ENCODE measurements at places on chromosomes 3 and 15.
A peak's percentile ranks its signal among the peaks of the same experiment; 100 is the strongest.

GRCh38 chr3:62737449-62737848 lies 137.8 kb downstream of the CADPS start:
- DNase-seq, result no peak

GRCh38 chr15:66039117-66039871 lies 170.0 kb downstream of the RAB11A start:
- no peak for DNase-seq

GRCh38 chr3:190826018-190826417 lies 36.5 kb downstream of the GMNC start:
- no peak for DNase-seq

- no peak for DNase-seq
Observed at GRCh38 chr3:147410526-147411237, 1.5 kb downstream of the ZIC1 start.

DNA sequence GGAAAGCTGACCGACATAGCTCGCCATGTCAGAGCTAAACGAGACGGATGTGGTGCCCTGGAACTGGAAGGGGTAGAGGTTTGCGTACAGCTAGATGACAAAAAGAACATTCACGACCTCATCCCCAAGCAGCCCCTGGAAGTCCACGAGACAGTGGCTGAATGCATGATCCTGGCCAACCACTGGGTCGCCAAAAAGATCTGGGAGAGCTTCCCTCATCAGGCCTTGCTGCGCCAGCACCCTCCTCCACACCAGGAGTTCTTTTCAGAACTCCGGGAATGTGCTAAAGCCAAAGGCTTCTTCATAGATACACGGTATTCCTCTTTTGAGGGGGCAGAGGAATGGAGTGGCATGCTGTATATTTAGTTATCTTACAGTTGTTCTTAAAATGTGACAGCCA lies 30.4 kb downstream of the TIPIN start:
- DNase-seq, result no peak

DNA sequence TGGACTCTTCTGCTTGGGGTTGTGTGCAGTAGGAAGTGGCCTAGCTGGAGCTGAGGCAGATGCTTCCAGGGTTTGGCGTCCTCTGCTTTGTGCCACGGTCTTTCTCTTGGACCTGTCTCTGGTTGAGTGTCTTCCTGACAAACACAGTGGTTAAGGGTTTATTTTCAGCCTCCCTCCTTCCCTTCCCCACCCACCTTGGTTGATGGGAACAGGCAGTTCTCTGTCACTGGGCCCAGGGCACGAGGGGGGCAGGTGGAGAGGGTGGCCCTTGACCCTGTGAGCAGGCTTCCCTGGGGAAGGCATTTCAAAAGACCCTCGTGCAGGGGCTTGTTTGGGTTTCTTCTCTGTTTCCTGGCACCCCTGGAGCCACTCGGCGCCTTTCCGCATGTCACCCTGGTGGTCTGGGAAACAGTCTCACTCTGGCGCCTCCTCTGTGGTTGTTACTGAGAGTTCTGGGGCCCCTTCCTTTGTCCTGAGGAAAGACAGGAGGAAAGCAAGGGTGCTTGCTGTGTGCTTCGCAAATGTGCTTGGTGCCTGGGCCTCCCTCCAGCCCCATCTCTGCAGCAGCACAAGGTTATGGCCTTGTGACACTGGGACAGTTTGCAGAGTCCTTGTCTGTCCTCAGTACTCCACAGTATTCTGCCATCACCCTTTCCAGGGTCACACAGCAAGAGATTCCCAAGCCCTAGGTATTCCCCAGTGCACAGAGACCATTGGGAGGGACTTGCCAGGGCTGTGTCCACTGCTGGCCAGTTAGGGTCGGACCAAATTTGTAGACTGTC lies 10.3 kb upstream of the STAB1 start:
- DNase-seq, result no peak

DNA sequence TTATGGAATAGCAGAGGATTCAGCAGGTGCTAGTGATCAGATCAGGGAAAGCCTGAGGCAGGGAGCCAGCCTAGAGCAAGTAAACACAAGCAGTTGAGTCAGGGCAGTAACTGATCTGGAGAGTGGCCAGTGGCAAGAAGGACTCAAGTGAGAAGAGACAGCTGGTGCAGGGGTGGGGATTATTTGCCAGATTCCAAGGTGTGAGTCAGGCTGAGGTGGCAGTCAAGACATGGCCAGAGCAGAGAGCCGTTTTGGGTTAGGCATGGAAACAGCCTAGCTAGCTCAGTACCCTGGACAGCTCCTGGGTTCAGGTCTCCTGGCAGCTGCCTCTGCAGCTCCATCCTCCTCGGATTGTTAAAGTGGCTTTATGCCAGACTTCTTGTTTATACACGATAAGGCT lies 281.9 kb upstream of the ONECUT1 start:
- DNase-seq, result peak; percentile 5

DNA sequence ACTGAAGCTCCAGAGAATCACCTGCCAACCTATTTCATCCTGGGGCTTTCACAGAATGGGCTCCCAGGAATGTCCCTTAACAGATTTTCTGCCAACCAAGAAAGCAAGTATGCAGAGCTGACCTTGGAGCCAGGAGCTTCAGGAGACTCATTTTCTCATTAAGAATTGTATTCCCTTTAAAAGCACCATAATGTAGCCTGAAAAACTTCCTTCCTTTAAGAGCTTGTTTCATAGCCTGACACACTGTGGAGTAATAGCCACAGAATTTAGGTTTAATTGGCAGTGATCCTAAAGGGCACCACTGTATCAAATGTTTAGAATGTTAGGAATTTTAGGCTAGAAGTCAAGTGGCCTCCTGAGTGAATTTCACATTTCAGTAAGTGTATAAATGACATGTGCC lies 309.8 kb downstream of the GBE1 start:
- DNase-seq, result no peak

GRCh38 chr3:176794406-176794805 lies 402.9 kb downstream of the TBL1XR1 start:
- DNase-seq, result no peak

- no peak for DNase-seq
Observed at GRCh38 chr15:89820666-89821611, 6.3 kb upstream of the ANPEP start.

GRCh38 chr15:38040615-38041014 lies 106.2 kb downstream of the TMCO5A start:
- no peak for DNase-seq

DNA sequence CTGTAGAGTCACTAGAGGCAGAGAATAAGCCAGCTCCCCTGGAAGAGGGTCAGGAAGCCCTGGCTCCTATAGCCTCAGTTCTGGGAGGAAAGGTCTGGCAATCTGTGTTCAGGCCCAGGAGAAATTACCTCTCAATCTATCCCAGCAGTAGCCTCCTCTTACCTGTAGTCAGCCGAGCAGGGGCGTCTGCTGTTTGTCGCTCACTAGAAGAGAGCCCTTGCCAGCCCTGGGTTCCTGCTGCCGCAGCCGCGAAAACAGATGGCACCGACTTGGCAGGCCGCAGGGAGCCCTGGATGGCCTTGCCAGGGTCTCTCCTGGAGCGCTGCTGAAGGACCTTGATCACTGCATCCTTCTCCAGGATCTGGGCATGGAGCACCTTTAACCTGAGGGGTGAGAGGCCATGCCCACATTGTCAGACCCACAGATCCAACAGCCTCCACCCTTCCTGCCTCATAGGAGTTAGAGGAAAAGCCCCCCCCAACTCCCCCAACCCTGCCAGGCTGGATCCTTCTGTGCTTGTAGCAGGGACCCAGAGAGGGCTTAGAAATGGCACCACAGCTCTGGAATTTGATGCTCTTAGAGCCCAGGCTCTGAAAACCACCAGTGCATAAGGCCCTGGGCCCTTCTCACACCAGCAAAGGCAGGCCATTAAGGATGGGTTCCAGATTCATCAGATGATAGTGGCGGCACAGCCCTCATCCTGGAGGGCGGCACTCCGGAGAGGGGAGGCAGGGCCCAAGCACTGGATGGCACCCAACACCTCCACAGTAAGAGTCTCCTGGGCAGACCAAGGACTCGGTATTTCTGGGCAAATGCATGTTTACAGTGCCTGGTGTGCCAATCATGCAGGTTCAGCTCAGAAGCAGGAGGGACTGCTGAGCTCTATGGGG lies 14.9 kb downstream of the AMOTL2 start:
- no peak for DNase-seq

- DNase-seq, result no peak
Observed at GRCh38 chr3:41972802-41973201, 10.9 kb upstream of the ULK4 start.

- no peak for DNase-seq
Observed at GRCh38 chr3:96266395-96267190, 547.8 kb upstream of the EPHA6 start.

DNA sequence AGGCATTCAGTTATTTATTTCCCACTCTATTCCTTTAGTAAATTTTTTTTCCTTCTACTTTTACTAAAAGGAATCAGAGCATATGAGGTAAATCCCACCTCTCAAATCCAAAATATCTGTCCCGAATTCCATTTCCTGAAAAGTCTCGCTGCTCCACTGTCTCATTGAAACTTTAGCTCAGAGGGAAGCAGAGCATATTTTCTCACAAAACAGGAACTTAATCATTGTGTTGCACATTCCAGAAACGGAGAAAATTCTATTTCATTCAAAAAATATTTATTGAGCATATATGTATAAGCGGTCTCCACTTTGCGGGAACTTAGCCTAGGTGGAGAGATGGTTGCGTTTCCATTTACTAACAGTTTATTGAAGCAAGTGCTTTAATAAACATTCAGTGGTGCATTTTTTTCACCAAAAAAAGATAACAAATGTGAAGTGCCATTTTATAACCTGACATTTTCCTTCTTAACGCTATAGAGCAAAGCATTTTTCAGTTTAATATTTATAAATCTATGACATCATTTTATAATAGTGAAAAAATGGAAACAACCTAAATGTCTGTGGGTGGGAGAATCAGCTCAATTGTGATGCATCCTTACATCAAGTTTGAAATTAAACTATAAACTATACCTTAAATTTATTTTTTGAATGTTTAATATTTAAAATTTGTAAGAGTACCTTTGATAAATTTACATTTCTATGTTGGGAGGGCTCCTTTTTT lies 67.2 kb upstream of the CSTA start:
- no peak for DNase-seq

- no peak for DNase-seq
Observed at GRCh38 chr15:60961541-60962485, 267.3 kb downstream of the RORA start.

All from urinary bladder (tissue), 4 donors.